Astrocyte of the cerebellum (primary cell): ENCODE measurements at places on chromosomes 7 and 10.

DNA sequence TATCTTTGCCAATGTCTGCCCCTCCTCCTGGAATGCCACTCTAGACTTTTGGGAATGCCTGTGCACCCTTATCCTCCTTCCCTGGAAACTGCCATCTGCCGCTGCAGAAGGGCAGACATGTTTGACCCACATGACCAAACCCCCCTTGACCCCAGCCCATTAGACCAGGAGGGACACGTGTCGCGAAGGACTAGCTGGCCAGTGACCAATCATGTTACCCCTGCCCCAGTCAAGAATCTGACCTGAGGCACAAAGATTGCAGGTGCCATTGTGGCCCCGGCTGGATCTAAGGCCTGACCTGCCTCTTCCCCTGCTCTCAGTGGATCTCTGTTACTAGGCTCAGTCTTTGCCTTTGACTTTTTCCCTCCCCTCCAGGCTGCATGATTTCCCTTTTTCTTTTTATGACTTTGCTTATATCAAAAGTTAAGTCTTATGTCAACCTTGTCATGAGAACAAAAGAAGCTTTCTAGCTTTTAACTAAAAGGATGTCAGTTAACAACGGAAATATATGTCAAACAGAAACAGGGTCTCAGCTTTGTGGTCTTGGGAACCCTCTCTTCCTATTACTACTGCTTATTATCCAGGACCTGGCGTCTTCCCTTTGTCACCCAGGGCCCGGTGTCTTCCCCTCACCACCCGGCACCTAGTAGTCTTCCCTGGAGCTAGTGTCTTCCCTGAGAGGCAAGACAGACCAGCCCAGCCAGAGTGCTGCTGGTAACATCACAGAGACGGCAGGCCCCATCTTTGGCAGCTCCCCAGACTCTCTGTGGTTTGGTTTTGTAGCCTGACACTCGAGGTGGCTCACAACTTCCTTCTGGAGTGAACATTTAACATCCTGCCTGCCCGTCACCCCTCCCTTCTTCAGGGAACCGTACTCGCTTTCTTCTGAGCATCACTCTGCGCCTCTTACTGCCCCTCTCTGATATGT lies 24.4 kb upstream of the PPIF start:
- DNase-seq, result peak; percentile 79

- DNase-seq, result no peak
These were observed 113.7 kb upstream of the DPP6 start for GRCh38 chr7:153938451-153938850.

DNA sequence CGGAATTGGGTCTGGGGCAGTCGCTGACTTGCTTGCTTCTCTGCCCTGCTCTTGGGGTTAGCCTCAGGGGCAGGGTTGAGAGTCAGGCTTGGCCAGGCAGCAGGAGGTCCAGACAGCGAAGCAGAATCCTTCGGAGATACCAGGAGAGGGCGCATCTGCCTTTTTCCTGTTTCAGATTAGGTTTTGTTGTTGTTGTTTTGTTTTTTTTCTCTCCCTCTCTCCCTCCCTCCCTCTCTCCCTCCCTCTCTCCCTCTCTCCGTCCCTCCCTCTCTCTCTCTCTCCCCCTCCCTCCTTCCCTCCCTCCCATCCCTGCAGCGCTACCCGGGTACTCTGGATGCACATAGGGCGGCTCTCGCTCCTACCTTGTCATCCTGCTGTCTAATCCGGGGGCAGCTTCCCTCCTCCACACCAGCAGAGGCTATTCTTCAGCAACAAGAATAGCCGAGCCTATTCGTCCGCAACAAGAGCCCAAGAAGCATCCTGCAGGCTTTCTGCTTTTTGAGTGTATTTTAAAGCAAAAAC lies 758 bp upstream of the OPTN start:
- no peak for DNase-seq

DNA sequence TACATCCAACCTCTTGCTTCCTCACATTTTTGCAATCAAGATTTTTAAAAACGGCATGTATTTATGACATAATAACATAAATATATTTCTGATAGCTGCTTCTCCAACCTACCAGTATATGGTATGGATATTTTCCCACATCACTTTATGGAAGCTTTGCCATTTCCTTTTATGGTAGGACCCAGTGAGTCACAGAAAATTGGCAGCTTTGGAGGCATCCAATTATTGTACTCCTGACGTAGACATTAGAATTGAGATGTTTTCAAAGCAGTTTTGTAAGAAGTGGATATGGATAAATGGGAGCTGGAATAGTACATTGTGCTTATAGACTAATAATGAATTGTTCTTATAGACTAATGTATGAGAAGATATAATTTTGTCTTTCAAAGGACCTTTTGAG lies 23.8 kb upstream of the BICC1 start:
- peak; percentile 60 for DNase-seq

GRCh38 chr10:80187465-80188409 lies 17.6 kb downstream of the ANXA11 start:
- DNase-seq, result no peak

- no peak for DNase-seq
These were observed 591 bp downstream of the BZW2 start for GRCh38 chr7:16646472-16647072.

- DNase-seq, result peak; percentile 31
These were observed 142.3 kb downstream of the VPS50 start for GRCh38 chr7:93374345-93374940.

GRCh38 chr10:15841696-15842095 lies 18.6 kb downstream of the MINDY3 start:
- DNase-seq, result no peak

GRCh38 chr7:90758933-90759562 lies 162.9 kb downstream of the CDK14 start:
- DNase-seq, result no peak

DNA sequence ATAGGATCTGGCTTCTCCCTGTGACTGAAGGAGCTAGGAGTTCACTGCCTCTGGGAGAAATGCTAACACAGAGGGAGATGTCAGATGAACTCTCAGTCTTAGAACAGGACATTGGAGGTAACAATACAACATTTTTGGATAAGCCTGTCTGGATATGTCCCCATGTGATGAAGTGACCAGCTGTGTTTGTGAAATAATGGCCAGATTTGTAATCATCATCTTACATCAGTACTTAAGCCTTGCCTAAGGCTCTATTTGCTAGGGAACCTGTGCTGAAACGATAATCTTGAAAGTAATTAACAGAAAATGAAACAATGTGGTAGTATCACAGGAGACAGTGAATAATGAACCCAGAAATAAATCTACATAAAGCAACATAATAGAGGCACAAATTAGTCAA lies 56.2 kb downstream of the CRPPA start:
- DNase-seq, result no peak

DNA sequence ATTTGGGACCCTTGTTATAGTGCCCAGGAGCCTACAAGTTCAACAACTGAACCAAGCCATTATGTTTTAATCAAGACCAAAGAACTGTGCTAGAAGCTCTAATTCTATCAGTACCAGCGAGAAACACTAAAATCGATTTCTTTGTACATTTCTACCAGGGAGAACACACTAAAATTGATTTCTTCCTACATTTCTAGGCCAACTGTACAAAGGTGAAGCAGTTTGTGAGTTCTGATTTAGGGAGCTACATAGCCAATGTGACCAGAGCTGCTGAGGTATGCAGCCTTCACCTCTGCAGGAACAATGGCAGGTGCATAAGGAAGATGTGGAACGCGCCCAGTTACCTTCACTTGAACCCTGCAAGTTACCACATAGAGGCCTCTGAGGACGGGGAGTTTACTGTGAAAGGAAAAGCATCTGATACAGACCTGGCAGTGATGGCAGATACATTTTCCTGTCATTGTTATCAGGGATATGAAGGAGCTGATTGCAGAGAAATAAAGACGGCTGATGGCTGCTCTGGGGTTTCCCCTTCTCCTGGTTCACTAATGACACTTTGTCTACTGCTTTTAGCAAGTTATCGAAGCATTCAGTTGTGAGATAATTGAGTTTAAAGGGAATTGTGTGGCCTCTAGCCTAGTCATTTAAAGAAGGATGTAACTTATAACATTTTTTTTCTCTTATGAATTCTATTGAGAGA lies 31.7 kb downstream of the HYAL4 start:
- DNase-seq, result no peak
